ENCODE measurements at places on chromosomes 4 and X.

GRCh38 chr4:6125103-6125651 is 75.2 kb downstream of the JAKMIP1 start:
- DNase-seq: no peak

- no peak for DNase-seq
Measured at GRCh38 chr4:169293343-169294176, 22.8 kb upstream of the SH3RF1 start.

GRCh38 chrX:11439846-11440245 is 146.6 kb downstream of the AMELX start:
- no peak for DNase-seq

DNA sequence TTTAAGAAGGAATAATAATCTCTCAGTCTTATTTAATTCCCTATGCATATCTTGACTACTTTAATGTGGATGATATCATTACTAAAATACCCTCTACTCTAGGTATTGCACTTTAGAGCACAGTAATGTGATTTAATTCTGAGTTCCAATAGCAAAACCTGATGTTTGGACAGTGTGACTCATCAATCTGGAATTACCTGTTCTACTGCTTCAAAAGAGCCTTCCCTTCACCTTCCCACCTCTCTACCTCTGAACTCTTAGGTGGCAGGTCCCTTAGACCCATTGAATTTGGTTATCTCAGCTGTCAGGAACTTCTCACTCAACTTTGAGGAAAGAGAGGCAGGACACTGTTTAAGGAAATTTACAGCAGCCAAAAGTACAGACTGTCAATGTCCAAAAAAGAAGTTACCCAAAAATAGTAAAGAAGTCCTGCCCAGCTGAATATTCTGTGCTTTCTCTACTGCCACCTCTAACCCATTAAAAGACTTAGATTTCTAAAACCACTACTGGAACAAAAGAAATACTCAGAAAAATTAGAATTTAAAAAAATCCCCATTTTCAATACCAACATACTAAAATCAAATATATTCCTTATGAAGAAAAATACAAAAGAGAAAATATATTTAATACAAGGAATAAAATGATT is 123.1 kb upstream of the GPM6A start:
- DNase-seq: no peak

DNA sequence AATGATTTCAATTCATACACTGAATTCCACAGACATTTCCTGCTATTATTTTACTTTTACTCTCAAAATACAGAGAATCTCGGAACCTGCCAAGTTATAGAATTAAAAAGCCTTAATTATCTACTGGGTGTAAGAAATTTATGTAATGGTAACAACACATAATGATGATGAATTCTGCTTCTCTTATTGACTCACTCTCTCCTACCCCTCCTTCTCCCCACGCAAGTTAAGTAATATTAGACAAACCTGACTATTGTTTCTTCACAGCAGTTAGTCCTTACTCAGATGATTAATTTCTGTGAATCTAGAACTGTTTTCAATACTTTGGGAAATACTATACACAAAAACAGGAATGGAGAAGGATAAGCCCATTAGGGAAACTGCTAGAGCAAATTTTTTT is 762.0 kb downstream of the CCSER1 start:
- DNase-seq: no peak

- no peak for DNase-seq
Measured at GRCh38 chr4:4761128-4761982, 98.1 kb upstream of the MSX1 start.

- no peak for DNase-seq
Measured at GRCh38 chr4:112518675-112519074, 2.7 kb upstream of the NEUROG2 start.

DNA sequence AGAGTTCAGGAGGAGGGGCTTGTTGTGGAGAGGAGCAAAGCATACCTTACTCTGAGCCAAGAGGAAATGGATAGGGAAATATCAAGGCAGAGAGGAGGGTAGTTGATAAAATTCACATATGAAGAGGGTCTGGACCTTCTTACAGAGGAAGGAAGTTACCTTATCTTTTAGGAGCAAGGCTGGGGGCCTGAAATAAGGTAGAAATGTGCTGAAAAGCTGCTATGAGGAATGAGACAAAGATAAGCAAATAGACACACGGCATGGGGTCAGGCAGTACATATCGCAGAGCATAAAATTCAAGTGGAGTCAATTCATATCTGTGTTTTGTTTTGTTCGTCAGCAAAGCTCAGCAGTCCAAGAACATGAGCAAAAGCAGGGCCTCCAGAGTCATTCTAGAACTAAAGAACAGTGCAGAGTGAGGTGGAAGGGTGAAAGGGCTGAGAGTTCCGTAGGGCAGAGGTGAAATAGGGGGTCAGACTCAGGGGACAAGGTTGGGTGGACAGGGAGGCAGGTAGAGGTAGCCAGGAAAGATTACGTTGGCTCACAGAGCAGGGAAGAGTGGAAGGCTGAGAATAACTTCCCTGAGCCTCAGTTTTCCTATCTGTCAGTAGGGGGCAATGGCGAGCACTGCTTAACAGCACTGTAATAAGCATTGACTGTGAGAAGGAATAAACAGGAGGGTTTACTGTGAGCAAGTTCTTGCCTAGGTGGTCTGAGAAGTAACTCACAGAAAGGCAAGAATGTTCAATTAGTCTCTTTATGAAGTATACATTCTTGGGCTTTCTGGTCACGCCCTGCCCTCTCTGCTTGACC is 9.2 kb downstream of the VSIG4 start:
- DNase-seq: no peak

DNA sequence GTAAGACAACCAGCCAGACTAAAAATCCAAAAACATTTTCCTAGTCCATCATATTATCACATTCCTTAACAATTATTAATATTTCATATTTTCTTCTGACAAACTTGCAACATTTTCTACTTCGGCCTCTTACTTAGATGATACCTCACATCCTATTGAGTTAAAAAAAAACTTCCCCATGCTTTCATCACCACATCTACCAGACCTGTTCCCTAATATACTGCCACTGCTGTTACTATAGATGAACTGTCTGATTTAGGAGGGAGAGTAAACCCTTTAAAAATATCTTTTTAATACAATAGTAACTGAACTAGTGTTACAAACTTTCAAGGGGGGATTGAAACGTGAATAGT is 1.5 kb downstream of the FAM200B start:
- no peak for DNase-seq

- DNase-seq: no peak
Measured at GRCh38 chr4:97153042-97153441, 990.2 kb downstream of the STPG2 start.

GRCh38 chr4:36492041-36492440 is 210.6 kb downstream of the DTHD1 start:
- DNase-seq: no peak

DNA sequence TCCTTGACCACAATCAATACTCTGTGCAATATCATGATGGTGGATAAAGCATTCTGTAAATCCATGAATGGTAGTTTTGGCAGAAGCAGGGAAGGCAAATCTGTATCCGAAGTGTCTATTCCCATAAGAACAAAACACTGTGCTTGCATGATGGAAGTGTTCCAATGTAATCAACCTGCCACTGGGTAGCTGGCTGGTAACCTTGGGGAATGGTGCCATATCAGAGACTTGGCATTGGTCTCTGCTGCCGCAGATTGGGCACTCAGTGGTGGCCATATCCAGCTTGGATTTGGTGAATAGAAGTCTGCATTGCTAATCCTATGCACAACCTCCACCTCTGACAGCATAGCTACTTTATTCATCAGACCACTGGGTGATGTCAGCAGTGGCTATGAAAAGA is 114.3 kb upstream of the EMCN start:
- DNase-seq: no peak

DNA sequence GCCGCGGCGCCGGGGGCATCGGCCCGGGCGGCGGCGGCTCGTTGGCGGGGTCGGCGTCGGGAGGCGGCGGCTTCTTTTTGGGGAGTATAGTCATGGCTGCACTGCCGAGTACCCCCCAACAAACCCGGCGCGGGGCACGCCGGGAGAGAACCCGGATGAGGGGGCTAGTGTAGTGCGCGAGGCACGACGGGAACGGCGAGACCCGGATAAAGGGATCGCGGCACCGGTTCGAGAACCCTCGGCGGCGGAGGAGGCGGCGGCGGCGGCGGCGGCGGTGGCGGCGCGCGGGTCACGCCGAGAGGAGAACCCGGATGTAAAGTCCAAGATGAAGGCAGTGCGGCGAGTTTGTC is at the start of gene OTUD5:
TSS of gene OTUD5 (minus strand) at position 131 of the 350 bp plus-strand sequence. CDS start at position 94, 37 bp downstream.
- no peak for DNase-seq

GRCh38 chr4:105933083-105933482 is 37.8 kb downstream of the NPNT start:
- DNase-seq: no peak

- no peak for DNase-seq
Measured at GRCh38 chr4:14434916-14435315, 567.4 kb upstream of the CPEB2 start.

- no peak for DNase-seq
Measured at GRCh38 chr4:36332782-36333131, 51.3 kb downstream of the DTHD1 start.

- DNase-seq: no peak
Measured at GRCh38 chr4:3387154-3387942, 54.4 kb upstream of the HGFAC start.

GRCh38 chr4:41476310-41476885 is 61.6 kb upstream of the LIMCH1 start:
- no peak for DNase-seq

DNA sequence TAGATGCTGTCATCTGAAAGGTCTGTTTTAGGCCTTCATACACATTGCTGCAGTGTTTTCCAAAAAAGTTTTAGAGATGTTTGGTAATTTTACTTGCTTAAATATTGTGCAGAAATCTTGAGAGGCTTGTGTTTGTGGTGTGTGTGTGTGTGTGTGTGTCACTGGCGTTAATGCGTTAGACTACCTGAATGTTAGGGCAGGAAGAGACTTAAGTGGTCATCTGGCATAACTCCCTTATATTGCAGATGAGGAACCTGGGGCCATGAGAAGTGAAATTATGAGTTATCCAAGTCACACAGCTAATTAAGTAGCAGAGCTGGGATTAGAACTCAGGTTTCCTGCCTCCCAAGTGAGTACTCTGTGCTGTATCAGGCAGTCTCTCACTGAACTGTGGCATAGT is 1.4 kb downstream of the LSM6 start:
- no peak for DNase-seq

DNA sequence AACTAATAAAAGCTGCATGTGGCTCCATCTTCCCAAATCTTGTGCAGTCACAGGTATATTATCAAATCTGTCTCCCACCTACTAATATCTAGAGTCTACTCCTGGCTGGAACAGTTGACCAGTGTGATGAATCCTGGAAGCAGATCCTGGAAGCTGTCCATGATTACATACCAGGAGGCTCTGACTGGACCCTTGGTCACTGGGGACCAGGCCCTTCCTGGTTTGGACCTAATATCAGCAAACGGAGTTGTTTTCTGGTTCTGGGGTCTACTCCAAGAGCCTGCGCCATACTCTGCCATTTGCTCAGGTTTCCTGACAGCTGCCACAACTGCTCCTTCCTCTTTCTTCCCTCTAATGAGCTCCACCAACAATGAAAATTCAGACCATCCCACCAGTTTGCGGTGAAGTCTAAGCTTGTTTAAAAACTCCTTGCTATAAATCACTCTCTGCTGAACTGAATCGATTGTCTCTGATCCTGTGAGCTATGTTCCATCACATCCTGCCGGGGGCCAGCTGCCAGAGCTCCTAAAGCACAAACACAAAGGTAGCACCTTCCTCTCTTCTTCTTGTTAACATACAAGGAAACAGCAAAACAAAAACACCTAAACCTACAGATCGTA is 114.2 kb downstream of the PALLD start:
- DNase-seq: no peak

DNA sequence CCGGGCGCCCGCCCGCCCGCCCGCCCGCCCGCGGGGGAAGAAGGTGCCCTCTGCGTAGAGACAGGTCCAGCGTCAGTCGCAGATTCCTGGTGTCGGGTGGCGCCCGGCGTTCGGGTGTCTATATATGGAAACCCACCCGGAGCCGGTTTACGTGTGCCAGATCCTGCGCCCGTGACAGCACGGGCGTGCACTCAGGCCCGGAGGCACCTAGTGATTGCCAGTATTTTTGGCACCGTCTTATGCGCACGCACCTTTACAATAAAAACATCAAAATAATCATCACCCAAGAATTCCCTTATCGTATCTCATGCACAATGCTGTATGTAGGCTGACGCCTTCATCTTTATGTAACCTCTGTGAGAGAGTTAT is 519 bp downstream of the SLC25A4 start:
- DNase-seq: no peak

GRCh38 chr4:25058796-25059195 is 28.1 kb upstream of the LGI2 start:
- no peak for DNase-seq

DNA sequence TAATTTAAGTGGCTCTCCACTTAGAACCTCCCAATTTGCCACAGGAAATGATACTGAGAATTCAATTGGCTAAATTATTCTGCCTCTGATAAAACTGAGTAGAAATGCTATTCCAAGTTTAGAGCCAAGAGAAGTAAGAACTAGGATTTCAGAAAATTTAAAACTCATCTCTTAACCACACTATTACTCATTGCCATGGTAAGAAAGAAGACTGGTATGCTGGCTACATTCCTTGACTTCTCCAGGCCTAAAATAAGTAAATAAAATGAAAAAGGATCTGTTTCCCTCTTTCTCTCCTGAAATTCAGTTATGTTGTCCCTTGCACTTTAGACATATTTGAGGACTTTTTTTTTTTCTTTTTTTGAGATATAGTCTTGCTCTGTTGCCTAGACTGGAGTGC is 23.3 kb downstream of the ZNF280C start:
- no peak for DNase-seq

DNA sequence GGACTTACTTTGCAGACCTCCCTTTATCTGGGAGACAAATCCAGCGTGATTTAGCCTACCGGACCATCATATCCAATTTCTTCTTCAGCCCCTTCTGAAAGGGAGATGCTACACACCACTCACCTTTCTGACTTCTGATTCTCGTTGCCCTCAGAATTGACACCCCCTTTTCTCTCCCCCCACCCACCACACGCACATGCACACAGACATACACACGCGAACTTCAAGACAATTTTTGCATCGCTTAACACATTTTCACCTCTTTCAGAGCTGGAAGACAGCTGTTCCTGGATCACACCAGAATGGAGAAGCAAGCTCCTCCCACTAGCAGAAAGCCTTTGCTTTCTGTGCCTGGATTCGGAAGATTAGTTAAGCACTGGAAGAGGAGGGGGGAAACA is 1.0 kb upstream of the SNCA start:
- DNase-seq: no peak

GRCh38 chrX:16658284-16658683 is 8.3 kb downstream of the S100G start:
- no peak for DNase-seq

- DNase-seq: no peak
Measured at GRCh38 chr4:174697896-174698295, 131.2 kb downstream of the GLRA3 start.

All from SW 1271 (cell line).